A549 (cell line): ENCODE measurements at places on chromosomes 5 and 9. TPM values are rescaled to one million over a fixed set of nuclear protein-coding genes. Genes with fewer than 3 reads are reported as not detected.

The LEAP2 gene
- 1.6 to 2.1 TPM (median 2.0 TPM) in 3 replicates for polyA plus RNA-seq

The FOXI1 gene
- polyA plus RNA-seq = not detected in 3 replicates

The MED10 gene
- polyA plus RNA-seq = 56.7 to 58.6 TPM (median 57.6 TPM) in 3 replicates

The PCDHGC5 gene
- polyA plus RNA-seq = 0.03 TPM in 1 of 3 replicates, not detected in the others

The ALDH1A1 gene
- 9,362 to 9,987 TPM (median 9,373 TPM) in 3 replicates for polyA plus RNA-seq

The PDE6A gene
- 0.20 to 0.30 TPM (median 0.28 TPM) in 3 replicates for polyA plus RNA-seq
